ENCODE measurements at places on chromosomes 5 and 9. TPM values are rescaled to one million over a fixed set of nuclear protein-coding genes. Genes with fewer than 3 reads are reported as not detected.

GRCh38 chr9:124834591-124834990 is 18.7 kb upstream of the WDR38 start:
- DNase-seq = no peak

DNA sequence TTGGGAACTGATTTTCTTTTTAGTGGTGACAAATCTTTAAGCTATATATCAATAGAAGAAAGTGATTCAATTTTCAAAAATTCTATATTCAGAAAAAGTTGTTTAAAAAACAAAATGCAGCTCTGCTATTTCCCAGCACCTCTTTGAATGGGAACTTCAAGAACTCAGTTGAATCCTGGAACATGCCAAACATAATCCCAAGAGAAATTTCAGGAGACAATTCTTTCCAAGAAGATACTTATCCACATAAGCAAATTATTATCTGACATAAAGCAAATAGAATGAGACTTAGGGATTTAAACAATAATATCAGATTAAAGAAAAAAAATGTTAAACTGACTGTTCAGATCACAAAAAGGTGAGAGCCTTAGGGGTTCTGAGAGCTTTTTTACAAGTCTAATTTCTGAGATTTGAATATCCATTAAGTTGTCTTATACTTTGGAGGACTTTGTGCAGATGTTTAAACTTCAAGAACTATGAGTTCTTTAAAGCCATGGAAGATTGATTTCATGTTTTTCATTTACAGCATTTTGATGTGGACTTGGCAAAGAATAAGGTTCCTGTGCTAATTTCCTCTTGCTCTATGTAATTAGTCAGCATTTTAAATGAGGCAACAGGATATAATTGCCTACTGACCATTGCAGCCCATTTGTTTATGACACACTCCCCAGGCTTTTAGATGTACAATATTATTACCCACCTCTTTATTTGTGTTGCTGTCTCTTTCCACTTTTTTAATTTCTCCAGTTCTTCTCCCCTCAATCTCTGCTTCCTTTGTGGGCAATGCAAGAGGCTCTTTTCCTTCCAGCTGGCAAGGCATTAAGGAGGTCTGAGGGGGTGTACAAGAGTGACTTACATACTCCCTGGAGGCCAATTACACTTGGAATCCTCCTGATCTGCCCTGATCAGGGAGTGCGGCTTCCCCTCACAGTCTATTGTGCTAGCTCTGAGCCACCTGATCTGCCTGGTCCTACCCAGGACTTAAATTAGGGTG is 419.1 kb downstream of the NR2F1-AS1 start:
- DNase-seq = no peak

GRCh38 chr9:87601176-87601575 is 103.5 kb downstream of the DAPK1 start:
- no peak for DNase-seq

Gene CMYA5
- 0.42 TPM for polyA plus RNA-seq

- no peak for DNase-seq
Measured at GRCh38 chr5:87141544-87141943, 126.1 kb upstream of the RASA1 start.

DNA sequence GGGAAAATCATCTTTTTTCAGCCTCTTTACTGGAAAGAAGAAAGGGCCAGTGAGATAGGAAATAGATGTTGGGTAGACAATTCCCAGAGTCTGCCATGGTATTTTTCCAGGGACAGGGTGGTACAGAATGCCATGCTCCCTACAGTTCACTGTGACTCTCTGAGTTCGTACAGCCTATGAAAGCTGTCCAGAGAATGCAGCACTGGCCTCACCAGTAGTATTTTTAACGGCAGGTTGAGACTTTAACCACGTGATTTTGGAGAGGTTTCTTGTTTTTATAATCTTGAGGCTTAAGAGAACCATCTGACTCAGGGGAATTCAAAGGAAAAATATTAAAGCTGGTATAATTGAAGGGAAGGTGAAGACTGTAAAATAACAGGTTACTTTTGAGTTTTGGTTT is 10.1 kb upstream of the ZNF474 start:
- no peak for DNase-seq

Gene FAM170A
- not detected for polyA plus RNA-seq

Gene CCNJL
- 27.0 TPM for polyA plus RNA-seq

Gene TTC33
- polyA plus RNA-seq = 4.1 TPM

DNA sequence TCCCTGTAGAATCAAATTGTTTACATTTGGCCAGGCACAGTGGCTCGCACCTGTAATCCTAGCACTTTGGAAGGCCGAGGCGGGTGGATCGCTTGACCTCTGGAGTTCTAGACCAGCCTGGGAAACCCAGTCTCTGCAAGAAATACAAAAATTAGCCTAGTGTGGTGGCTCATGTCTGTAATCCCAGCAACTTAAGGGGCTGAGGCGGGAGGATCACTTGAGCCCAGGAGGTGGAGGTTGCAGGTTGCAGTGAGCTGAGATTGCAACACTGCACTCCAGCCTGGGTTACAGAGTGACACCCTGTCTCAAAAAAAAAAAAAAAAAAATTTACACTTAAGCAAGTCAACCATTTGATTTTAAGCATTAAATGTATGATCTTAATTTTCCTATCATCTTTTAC is 17.5 kb upstream of the IQGAP2 start:
- no peak for DNase-seq

Gene HSPA9
- polyA plus RNA-seq = 313 TPM

DNA sequence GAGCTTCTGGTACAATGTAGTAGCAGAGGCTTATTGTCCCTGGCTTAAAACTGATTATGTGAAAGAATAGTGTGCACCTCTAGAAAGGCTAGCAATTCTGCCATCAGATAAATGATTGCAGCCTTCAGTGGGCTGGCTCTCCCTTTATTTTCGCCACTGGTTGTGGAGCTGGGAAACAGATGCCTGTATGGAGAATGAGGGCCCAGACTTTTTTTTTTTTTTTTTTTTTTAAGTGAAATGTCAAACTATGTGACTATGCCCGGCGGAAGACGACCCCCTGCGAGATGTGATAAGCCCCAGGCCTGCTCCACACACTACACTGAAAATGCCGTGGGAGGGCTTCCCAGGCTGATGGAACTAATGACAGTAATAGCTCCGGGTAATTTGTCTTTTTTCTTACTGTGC is 28.7 kb downstream of the ISL1 start:
- no peak for DNase-seq

DNA sequence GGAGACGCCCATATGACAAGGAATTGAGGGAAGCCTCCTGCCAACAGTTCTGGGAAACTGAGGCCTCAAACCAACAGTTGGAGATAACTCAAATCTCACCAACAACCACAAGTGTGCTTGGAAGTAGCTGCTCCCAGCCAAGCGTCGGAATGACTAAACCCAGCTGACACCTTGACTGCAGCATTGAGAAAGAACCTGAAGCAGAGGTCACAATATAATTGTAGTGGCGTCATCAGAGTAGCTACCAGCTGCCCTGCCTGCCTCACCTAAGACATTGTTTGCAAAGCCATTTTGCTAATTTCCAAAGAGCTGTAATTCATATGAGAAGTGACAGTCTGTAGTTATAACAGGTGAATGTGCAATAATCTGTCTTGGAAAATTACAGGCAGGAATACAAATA is 40.8 kb upstream of the ANKRD31 start:
- DNase-seq = no peak

DNA sequence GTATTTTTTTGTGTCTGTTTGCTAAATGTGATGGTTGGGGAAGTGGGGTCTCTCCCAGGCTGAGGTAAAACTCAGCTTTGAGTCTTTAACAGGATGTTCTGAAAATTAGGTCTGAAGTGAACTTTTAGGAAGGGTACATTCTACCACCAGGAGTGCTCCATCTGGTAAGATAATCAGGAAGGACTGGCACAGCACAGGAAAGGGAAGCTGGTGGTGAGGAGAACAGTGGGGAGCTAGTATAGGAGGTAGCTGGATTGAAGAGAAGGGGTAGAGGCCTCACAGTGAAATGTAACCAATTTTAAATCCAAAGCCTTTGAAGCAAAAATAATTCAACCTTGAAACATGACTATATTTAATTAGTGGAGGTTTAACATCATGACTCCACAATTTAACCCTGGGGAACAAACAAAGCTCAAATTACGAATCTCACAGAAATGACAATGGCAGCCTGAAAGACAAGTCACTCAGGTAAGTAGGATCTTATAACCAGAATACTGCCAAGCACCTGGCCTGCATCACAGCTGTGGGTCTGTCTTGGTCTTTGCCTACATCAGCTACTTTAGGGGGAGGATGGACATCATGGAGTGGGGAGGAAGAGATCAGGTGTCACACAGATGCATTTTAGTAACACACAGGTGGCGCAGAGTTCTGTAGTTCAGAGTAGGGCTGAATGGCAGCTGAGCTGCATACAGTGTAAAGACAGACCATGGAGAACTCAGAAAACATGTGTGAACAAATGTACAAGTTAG is 445.3 kb downstream of the DMRT2 start:
- DNase-seq = peak; percentile 7
